ENCODE measurements at places on chromosomes 2 and 18. TPM values are rescaled to one million over a fixed set of nuclear protein-coding genes. Genes with fewer than 3 reads are reported as not detected.

The TMEM182 gene
- total RNA-seq = 4.4 TPM

The COL3A1 gene
- total RNA-seq = 68.2 TPM

The ITPRID2 gene
- 299 TPM for total RNA-seq

The PROM2 gene
- total RNA-seq = 24.4 TPM

GRCh38 chr2:235545339-235546150 is 51.7 kb downstream of the AGAP1 start:
- DNase-seq = no peak

- DNase-seq = no peak
Observed at GRCh38 chr2:10258326-10258725, 44.4 kb upstream of the HPCAL1 start.

GRCh38 chr2:37635504-37636380 is 35.7 kb downstream of the CDC42EP3 start:
- no peak for DNase-seq

DNA sequence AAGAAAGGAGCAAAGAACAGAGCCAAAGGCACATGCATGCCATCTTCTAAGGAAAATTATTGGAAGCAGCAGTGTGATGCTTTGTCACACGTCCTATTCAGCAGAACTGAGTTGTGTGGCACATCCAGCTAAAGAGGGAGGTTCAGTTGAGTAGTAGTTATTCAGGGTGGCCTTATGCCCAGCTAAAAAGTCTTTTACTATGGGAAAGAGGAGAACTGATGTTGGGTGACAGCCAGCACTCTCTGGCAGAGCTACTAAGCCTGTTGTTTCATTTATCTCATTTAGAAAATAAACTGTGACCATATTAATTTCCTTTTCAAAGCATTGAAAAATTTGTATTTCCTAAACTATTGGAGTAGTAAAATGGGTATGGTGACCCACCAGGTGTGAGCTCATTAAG is 18.5 kb downstream of the ITGA6 start:
- DNase-seq = no peak

GRCh38 chr2:63789338-63790020 is 52.2 kb upstream of the UGP2 start:
- no peak for DNase-seq

DNA sequence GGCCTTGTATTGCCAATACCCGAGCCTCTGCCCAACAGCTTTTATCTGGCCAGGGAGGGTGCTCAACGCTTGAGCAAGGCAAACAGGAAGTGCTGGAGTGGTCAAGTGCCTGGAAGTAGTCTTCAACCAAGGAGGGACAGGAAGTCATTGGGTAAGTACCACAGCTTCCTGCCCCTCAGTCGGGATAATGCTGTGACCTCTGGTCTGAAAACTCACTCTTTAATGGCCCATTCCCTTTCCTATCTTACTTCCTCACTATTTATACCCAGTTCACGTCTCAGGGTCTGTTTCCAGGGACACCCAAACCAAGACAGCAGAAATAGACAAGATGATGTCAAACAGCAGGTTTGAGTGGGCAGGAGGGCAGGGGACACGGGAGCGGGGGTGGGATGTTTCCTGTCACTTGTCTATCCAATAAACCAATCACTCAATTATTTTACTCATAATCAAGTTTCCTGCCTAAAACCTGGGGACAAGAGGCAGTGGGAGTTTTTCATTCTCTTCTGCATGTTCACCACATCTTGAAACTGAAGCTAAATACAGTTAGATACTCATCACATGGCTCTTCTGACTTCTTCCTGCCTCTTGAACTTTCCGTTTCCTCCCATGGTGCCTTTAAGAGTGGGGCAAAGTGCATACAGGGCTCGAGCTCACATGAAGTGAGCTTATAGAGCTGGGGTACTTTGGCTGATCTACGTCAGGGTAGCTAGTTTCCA is 68.9 kb upstream of the CAB39 start:
- no peak for DNase-seq
